ENCODE measurements at places on chromosomes 1 and 21. TPM values are rescaled to one million over a fixed set of nuclear protein-coding genes. Genes with fewer than 3 reads are reported as not detected.

The AMPD1 gene
- total RNA-seq = not detected

The PARS2 gene
- total RNA-seq = 3.0 TPM

The GNG5 gene
- total RNA-seq = 128 TPM

The IVL gene
- not detected for total RNA-seq

The DNAJC28 gene
- total RNA-seq = 0.17 TPM

The FCRL1 gene
- total RNA-seq = not detected

The PYHIN1 gene
- total RNA-seq = 4.1 TPM

The DENND2D gene
- total RNA-seq = 213 TPM

The ACTL8 gene
- not detected for total RNA-seq

The SLAMF1 gene
- 101 TPM for total RNA-seq

The VHLL gene
- total RNA-seq = not detected

The SMPDL3B gene
- 0.72 TPM for total RNA-seq

The LYST gene
- 21.1 TPM for total RNA-seq

The SEMA4A gene
- 17.5 TPM for total RNA-seq

The ASPM gene
- 27.6 TPM for total RNA-seq

The RXRG gene
- total RNA-seq = not detected

The CYP4Z1 gene
- total RNA-seq = not detected

The GRHL3 gene
- total RNA-seq = 0.26 TPM

The LBR gene
- 138 TPM for total RNA-seq

The C1QC gene
- not detected for total RNA-seq

The TAF5L gene
- 10.3 TPM for total RNA-seq

The NIT1 gene
- total RNA-seq = 63.1 TPM

The SFN gene
- total RNA-seq = 0.26 TPM

The AGTRAP gene
- total RNA-seq = 21.7 TPM

The SLC44A5 gene
- 0.74 TPM for total RNA-seq

The CFAP57 gene
- total RNA-seq = 0.12 TPM

The S1PR1 gene
- 129 TPM for total RNA-seq

The HSPA6 gene
- 0.25 TPM for total RNA-seq

The BEST4 gene
- total RNA-seq = 0.79 TPM

The TTLL10 gene
- not detected for total RNA-seq

The RGS8 gene
- total RNA-seq = not detected

The ADORA3 gene
- total RNA-seq = not detected

The BRDT gene
- not detected for total RNA-seq

The TACSTD2 gene
- not detected for total RNA-seq

The C8B gene
- not detected for total RNA-seq

The NT5C1A gene
- total RNA-seq = not detected

The SUSD4 gene
- total RNA-seq = 1.1 TPM

The VSIG8 gene
- total RNA-seq = not detected

The TCEA3 gene
- total RNA-seq = 13.7 TPM

Measured in activated naive CD4-positive, alpha-beta T cell treated with anti-CD3 and anti-CD28 coated beads for 36 hours (primary cell).